CD4-positive, alpha-beta T cell treated with Interferon alpha-2 for 1 hour (primary cell): ENCODE measurements at places on chromosomes 11 and 22.

DNA sequence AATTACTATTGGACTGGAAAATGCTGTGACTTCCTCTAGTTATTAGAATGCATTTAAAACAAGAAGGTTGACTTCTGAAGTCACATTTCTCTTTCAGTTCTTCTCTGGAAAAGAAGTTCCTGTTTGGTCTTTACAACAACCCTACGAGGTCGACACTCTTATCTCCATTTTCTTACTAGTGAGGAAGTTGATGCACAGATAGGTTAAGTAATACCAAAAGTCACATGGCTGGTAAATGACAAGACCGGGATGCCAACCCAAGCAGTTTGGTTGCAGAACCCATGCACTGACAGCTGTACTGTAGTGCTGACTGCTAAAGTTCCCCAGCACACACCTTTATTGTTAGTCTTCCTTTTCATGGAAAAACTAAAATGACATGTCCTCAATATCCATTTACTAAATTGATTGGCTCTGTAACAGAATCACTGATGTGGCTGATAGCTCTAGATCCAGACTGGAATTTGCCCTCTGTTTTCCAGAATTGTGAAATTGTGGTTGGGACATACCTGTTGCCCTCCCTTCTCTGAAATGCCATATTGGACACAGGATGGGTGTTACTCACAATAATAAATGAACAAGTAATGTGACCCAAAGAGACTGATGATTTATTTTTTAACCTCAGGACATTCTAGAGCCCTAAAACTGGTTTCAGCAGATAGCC is 9.4 kb upstream of the TECTA start:
- no peak for DNase-seq

DNA sequence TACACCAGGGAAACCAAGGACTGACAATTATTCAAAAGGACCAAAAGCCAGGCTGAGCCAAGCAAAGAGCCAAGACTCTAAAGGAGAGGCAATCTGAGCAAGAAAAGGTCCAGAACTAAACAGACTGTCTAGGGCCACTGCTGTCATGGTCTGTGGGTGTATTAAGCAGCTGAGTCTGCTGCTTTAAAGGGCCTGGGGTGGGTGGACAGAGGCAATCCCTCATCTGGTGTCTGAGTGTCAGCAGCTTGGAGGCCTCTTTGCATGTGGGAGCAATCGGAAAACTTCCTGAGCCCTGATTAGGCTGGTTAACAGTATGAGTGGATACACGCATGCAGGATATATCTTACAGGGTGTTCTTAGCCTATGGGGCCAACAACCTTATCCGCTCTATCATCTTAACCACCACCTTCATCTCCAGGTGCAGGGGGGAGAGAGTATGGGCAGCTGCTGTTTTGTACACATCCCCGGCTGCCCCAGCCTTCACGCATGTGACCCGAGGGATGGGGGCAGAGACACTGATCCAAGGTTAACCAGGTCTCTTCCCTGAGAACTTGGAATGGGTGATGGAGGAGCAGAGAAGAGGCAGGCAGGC is 67.5 kb upstream of the TIMP3 start:
- DNase-seq, result no peak

DNA sequence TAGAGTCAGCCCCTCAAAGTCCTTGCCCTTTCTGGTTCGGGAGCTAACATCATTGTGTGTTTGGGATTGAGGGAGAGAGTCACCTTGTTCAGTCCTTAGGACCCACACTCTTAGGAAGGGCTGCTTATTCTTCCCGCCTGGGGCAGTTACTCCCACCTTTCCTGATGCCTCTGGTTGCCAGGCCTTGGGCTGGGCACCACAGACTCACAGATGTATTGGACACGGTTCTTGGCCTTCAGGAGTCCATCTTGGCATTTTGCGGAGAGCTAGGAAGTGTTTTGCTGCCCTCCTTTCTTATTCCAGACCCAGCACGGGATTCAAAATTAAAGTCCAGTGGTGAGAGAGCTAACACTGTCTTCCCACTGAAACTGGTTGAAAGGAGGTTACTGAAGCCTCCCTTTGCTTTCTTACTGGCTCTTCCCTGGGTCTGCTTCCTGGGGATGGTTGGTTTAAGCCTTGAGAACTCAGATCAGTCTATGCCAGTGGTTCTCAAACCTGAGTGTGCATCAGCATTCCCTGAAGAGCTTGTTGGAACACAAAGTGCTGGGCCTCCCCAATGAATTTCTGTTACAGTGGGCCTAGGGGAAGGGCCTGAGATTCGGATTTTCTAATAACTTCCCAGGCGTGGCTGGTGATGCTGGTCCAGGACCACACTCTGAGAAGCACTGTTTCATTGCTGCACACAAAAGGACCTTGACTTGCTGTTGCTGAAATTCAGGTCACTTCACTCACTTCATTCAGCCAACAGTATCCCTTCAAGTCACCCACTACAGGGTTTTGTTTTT is 1.4 kb downstream of the OSBP2 start:
- no peak for DNase-seq

DNA sequence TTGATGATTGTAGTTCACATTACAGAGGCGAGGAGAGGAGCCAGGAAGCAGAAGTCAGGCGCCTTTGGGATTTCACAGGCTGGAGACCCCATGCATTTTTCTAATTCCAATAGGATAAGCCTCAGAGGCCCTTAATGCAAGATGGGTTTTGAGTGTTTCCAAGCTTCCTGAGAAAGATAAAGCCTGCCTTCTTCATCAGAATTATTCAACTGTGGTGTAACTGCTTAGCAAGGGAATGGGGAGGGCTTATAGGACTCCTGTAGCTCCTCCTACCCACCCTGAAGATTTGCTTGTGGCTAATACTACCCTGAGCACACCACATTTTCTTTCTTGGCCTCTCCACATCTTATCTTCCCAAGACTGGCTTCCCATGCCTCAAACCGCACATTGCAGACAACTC is 151.1 kb upstream of the ISX start:
- DNase-seq, result no peak

DNA sequence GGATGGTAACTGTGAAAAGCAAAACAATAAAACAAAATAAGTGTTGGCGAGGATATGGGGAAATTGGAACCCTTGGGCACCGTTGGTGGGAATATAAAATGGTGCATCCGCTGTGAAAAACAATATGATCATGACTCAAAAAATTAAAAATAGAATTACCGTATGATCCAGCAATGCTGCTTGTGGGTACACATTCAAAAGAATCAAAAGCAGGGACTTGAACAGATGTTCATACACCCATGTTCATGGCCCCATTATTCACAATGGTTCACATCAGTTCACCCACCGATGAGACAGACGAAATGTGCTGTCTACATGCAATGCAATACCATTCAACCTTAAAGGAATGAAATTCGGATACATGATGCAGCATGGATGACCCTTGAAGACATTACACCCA is 1.2 kb upstream of the DERL3 start:
- no peak for DNase-seq
